ENCODE measurements at places on chromosomes 2 and 18. TPM values are rescaled to one million over a fixed set of nuclear protein-coding genes. Genes with fewer than 3 reads are reported as not detected.

The CERKL gene
- not detected for total RNA-seq

The GRHL1 gene
- total RNA-seq: 0.81 TPM

The SH3BP4 gene
- 9.3 TPM for total RNA-seq

The NBEAL1 gene
- 14.1 TPM for total RNA-seq

The KIF1A gene
- total RNA-seq: 1.5 TPM

The GREB1L gene
- total RNA-seq: 6.4 TPM

The RND3 gene
- 22.1 TPM for total RNA-seq

The TRIM43 gene
- not detected for total RNA-seq

The ARHGAP25 gene
- 9.4 TPM for total RNA-seq

- DNase-seq: no peak
Measured at GRCh38 chr2:72570413-72570812, 255.4 kb downstream of the EXOC6B start.

- DNase-seq: no peak
Measured at GRCh38 chr2:74119339-74119738, 28.4 kb downstream of the BOLA3 start.

GRCh38 chr18:54718408-54718773 is 109.9 kb upstream of the RAB27B start:
- DNase-seq: no peak

DNA sequence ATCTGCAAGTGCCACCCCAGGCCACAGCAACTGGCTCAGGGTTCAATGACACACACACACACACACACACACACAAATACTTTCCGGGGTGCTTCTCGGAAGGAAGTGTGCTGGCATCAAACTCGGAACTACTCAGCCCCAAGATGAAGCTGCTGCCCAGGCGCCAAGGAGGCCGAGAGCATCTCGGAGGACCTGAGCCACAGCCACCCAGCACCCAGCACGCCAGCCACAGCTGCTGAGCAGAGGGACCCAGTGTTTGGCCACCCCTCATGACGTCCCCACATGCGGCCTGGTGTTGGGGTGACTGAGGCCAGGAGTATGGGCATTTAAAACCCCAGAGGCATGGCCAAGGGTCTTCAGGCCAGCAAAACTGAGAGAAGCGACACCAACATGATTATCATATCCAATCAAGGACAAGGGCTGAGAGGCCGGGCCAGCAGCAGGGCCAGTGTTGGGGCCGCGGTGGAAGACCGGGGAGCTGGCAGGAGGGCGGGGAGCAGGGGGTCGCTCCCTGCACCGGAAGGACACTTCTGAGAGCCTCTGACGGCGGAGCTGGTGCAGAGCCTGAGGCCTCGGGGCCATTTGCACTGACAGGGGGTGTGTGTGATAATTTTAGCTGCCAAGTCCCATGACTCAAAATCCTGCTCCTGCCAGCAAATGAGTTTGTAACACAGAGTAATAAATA is 61.8 kb downstream of the BIN1 start:
- no peak for DNase-seq

DNA sequence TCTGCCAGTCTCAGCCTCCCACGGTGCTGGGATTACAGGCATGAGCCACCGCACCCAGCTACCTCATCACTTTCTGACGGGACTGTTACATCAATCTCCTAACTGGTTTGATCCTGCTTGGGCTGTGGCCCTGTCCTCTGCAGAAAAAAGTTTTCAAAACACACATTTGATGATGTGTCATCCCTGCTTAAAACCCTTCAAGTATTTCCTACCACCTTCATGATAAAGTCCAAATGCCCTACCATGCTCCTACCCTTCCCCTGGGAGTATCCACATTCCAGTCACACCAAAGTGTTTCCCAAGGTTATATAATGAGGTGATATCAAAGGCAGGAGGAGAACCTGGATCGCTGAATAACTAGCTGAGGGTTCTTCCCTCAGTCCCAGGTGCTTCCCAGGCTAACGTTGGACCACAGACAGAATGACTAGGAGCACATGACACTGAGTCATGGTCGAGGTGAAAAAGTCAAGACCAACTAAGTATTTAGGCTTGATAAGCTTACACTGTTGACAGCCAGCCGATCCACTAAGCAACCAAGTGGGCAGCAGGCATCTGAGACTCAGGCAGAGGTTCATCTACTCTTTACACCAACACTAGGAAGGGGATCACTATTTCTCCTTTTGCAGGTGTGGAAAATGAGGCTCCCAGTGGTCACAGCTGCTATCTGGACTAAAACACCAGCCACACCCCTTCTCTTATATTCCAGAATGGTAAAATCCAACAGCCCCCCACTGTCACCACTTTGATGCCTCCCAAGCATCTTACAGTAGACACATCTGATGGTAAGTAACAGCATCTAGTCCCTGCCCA is 31.8 kb downstream of the CYRIA start:
- no peak for DNase-seq

DNA sequence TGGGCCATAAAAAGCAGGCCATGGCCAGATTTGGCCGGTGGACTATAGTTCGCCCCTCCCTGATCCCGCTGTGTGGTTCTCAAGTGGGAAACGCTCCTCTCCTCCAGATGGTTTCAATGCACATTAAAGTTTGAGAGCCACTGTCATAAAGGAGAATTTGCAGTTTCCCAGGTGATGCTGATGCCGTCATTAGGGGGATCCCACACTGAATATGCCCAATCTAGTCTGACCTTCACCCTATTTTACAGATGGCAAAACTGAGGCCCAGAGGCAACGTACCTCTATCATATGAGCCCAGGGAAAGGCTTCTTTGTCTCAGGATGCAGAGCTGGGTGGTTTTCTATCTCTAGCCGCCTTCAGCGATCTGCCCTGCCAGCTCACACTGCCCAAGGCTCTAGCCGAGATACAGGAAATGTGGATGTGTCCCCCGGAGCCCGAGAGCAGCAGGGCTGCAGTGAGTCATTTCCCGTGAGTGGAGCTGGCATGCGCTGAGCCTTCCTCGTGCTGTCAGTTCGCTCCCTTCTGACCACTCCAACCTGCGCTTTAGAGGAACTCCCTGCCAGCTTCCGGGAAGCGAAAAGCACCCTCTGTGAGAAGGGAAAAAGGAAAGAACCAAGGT is 116.2 kb downstream of the SMAD7 start:
- DNase-seq: peak; percentile 82

GRCh38 chr2:197285361-197285760 is 25.2 kb downstream of the ANKRD44 start:
- DNase-seq: no peak

DNA sequence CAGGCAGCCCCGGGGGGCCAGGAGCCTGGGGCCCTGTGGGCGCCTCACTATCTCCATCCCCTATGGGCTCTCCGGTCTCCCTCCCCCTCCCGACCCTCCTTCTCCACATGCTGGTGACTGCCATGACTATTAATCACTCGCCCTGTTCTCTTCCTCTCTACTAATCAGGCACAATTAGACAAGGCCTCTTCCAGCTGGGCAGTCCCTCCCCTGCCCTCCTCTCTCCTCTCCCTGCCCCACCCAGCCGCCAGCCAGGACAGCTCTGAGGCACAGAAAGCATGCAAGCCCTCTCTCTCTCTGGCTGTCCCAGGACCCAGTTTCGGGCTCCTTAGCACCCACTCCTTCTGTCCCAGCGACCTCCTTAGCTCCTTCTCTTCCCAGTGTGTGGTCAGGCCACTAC is 5.8 kb downstream of the ASIC4 start:
- no peak for DNase-seq

DNA sequence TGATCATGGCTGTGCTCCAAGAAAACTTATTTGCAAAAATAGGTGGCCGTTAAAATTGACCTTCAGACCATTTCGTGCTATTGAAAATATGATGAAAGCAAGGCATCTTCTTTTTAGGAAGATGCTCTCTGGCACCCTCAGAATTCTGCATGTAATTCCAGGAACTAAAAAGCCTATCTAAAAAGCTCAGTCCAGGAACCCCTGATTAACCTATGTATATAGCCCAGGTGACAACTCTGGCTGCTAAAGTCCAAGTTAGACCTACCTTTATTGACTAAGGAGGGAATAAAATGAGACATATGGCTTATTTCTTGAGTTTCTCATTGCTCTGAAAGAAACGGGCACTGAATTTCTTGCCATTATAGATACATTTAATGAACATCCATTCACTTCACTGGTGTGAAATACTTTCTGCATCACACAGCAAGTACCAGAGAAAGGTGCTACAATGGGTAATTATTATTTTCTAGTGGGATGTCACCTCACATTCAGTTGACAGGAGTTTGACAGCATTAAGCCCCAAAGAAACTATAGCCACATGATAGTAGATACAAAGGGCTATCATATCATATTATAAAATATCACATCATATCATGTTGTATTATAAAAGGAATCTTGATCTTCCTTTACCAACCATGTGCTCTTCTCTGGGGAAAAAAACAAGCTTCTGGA is 83.8 kb downstream of the EPHA4 start:
- no peak for DNase-seq

GRCh38 chr18:62781262-62781661 is 65.9 kb downstream of the PHLPP1 start:
- DNase-seq: no peak

DNA sequence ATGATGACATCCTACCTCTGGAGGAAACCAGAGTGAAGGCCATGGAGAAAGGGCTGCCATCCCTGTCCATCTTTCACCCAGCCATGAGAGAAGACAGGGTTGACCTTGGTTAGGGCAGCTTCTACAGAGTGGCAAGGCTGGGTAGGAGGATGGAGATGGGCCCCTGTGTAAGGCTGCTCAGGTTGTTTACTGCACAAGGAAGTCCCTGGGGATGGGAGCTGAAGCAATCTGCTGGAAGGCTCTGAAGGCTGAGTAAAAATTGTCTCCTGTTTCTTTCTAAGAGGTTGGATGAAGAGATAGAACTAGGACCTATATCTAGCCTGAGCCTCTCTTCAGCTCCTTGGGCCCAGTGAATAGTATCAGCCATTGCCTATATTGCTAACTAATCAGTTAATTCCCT is 14.4 kb downstream of the ELMOD3 start:
- no peak for DNase-seq

DNA sequence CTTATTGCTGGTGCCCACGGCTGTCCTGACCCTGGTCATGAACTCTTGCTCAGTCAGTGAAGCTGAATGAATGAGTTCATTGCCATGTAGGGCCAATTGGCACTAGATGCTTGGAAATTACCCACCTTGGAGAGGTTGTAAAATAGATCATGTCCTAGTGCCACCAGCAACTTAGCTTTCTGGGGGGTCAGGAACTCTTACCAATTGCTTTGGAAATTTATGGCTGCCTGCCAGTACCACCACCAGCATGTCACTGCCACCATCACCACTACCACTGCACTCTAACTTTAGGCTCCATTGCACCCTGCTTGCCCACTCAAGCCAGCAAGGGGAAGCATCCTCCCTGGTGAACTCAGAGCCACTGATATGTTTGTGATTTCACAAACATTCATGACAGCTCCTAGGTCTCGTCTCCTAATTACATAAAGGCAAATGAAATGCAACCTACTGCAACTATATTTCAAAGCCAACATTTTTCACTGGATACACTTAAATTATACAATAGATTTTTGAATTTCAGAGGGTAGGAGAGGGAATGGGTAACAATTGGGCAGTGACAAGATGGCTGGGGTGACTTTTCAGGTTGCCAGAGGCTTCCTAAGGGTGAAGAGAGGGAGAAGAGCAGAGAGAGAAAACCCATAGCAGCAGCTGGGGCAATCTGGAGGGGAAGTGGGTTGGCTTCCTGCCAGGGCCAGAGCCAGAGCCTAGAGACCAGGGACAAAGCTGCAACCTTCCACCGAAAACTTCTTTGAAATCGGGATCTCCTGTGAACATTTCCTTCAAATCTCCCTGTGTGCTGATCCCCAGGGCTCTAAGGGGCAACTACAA is 3.5 kb upstream of the EMILIN1 start:
- peak; percentile 84 for DNase-seq

- no peak for DNase-seq
Measured at GRCh38 chr2:1227274-1227900, 185.9 kb upstream of the TPO start.

GRCh38 chr18:35050028-35050546 is 8.9 kb downstream of the MAPRE2 start:
- no peak for DNase-seq

DNA sequence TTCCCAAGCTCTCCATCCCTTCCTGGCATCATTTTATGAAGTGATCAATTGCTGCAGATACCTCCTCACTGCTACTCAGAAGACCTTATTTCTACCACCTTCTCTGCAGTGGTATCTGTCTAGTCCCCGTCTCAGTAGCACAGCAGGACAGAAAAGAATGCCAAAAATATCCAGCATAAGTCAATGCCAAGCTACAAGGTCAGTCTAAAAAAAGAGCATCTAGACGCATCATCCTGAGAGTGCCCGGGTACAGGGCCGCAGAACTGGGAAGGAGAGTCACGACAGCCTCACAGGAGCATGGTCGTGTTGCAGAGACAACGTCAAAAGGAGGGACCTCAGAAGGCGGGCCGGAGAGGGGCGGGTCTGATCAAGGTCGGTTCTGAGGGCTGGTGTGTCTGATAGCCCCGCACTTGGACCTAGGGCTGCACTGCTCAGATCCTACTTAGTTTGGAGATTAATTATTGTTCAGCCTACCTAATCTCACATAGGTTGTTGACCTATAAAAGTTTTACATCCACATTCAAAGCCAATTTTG is 24.3 kb upstream of the SNTG2 start:
- DNase-seq: no peak

DNA sequence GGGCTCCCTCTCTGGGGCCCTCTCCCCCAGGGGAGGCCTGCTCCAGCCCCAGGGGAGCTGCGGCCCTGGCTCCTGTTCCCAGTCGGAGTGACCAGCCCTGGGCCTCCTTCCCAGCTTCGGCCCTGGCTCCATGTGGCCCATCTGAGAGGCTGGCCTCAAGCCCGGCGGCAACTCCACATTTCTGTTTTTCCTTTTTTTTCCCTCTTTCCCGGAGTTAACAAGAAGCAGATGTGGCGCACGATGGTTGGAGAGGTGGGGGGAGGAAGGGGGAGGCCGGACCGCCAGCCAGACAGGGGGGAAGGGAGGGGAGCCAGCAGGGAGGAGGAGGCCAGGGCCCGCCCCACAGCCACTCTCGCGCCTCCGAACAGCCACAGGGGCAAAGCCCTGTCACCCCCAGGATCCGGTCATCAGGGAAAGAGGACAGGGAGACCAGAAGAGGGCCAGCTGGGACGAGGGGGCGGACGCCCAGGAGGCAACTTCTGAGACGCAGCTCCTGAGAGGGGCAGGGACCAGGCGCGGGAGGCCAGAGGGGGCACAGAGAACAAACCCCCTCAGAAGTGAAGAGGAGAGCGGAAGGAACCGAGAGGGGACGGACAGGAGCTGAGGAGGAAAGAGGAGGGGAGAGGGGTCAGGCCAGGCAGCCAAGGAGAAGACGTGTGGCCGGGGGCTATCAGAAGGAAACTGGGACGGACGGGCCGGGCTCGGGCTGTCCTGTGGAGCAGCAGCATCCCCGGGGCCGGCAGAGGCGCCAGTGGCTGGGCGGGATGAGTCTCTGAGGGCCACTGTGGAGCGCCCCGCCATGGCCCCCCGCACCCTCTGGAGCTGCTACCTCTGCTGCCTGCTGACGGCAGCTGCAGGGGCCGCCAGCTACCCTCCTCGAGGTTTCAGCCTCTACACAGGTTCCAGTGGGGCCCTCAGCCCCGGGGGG is at the start of gene EMILIN1:
Gene EMILIN1 (plus strand): TSS at position 349 of the 928 bp plus-strand sequence. CDS start 451 bp downstream, at position 800.
- DNase-seq: peak; percentile 91

All from Right ventricle myocardium inferior (tissue), 1 donor.